ENCODE measurements at places on chromosomes 3 and 15.

DNA sequence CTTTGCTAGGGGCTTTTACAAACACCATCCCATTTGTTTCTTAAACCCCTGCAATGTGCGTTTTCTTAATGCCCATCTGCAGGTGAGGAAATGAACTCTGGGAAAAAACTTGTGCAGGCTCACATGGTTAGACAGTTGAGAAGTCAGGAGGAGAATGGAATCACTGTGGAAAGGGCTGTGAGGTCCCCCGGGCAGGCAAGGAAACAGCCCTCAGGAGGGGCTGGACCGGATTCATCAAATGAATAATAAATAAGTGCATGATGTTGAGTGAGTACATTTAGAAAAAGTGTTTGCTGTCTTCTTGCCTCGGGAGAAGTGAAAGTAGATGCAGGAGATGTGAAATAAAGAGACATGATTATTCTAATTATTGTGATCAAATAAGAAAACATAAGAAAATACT, 76.6 kb downstream of the PGPEP1L start:
- DNase-seq = no peak

DNA sequence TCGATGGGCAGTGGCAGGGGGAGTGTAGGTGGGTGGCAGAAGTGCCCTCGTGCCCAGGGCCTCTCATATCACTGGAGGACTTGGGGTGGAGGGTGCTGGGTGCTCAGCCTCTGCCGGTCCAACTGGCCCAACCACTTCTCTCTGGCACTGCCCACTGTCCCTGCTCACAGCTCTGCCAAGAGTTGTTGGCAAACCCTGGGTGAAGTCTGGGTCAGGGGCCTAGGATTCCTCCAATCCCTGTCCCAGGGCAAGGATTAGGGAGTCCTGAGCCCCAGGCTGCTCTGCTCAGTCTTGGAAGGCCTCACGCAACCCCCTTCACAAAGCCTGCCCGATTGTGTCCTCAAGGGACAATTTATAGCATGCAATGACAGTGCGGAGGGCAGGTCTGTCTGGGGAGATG, 5.2 kb upstream of the PRKCD start:
- no peak for DNase-seq

DNA sequence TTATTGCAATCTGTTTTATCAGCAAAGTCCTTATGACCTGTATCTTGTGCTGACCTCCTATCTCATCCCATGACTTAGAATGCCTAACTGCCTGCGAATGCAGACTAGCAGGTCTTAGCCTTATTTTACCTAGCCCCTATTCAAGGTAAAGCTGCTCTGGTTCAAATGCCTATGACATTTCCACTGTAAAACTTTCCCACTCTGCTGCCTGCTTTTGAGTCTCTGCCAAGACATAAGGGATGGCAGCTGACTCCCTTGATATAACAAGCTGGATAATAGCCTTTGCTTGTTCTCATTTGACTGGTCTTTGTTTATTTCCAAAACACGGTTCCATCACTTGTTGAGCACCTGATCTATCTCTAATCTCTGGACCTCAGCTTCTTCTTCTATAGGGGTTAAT, 131.9 kb upstream of the STRIT1 start:
- DNase-seq = no peak

GRCh38 chr15:59140422-59141226, 35.7 kb downstream of the CCNB2 start:
- no peak for DNase-seq

GRCh38 chr15:29904757-29905417, 82.6 kb upstream of the TJP1 start:
- DNase-seq = no peak

DNA sequence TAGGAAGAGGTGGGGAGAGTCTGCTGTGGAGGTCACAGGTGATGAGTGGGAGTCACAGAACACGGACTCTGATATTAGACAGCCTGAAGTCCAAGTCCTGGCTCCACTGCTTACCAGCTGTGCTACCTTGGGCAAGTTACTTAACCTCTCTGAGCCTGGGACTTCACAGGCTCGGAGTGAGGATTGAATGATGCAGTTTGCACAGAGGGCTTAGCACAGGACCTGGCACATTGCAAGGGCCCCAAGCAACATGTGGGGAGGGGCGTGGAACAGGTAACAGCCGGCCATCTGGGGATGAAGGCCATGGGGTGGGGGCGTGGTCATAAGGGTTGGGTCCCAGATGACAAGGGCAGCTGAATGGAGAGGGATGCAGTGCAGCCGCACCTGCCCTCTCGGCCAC, 4.3 kb upstream of the ITIH3 start:
- DNase-seq = no peak

DNA sequence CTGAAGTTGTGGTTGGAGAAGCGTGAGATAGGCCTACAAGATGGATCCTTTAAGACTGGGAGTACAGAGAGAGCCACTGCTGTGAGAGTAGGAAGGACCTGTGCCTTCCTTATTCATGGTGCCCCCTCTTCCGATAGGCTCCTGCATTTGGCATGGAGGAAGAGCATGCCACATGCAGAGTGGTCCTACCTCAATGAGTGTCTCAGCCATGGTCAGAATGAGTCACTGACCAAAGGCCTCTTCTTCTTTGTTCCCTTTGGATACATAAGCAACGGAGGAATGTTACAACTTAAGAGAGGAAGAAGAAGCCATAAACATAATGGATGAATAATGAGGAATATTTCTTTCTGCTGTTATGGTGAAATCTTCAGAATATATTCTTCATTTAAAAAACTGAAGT, 681.2 kb upstream of the GRM7 start:
- no peak for DNase-seq
